ENCODE measurements at places on chromosomes 6 and 20. TPM values are rescaled to one million over a fixed set of nuclear protein-coding genes. Genes with fewer than 3 reads are reported as not detected.

- DNase-seq, result no peak
These were observed 33.0 kb upstream of the BTN3A2 start for GRCh38 chr6:26332074-26332387.

DNA sequence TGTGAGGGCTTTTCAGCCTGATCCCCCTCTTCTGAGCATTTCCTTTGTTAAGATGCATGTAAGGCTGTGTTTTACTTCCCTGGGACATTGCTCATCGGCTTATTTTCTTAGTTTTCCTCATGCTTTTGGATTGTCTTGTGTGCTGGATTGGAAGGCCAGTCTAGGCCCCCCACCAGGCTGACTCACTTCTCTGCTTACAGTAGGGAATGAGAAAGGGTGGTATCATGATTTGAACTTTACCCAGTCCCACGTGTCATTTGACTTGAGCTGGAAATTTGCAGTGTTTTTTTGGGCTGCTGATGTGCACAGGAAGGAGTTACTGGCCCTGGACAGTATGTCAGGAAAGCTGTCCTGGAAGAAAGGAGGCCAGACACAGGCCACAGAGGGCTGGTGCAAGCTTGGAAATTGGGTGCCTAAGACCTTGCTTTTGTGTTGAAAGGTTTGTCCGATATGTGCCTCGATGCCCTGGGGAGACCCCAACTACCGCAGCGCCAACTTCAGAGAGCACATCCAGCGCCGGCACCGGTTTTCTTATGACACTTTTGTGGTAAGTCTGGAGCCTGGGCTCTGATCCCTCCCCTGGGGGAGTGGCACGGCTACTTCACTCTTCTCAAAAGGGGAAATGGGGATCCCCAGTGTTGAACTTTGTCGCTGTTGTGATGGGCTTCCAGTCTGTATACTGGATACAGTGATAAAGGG is 12.8 kb downstream of the RNF114 start:
- DNase-seq, result peak; percentile 69

DNA sequence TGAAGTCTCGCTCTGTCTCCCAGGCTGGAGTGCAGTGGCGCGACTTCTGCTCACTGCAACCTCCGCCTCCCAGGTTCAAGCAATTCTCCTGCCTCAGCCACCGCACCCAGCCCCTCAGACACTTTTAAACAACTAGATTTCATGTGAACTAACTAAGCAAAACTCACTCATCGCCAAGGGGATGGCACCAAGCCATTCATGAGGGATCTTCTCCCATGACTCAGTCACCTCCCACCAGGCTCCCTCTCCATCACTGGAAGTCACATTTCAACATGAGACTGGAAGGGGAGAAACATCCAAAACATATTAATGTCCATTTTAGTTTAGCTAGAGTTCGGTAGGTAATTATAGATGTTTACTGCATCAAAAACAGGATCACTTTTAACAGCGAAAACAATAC is 95.9 kb upstream of the PRL start:
- no peak for DNase-seq

- no peak for DNase-seq
These were observed 77.9 kb downstream of the RFX6 start for GRCh38 chr6:116954938-116955337.

Gene TRDN
- not detected for polyA plus RNA-seq

Gene CD93
- not detected for polyA plus RNA-seq

Gene CRISP2
- not detected for polyA plus RNA-seq

Gene STX11
- polyA plus RNA-seq, result 0.90 TPM
